Osteocyte (in vitro differentiated cells): ENCODE measurements at places on chromosomes 2 and 18. TPM values are rescaled to one million over a fixed set of nuclear protein-coding genes. Genes with fewer than 3 reads are reported as not detected.

- no peak for DNase-seq
Observed at GRCh38 chr2:202679980-202680379, 45.2 kb downstream of the FAM117B start.

- no peak for DNase-seq
Observed at GRCh38 chr18:24799720-24800119, 339.3 kb downstream of the HRH4 start.

DNA sequence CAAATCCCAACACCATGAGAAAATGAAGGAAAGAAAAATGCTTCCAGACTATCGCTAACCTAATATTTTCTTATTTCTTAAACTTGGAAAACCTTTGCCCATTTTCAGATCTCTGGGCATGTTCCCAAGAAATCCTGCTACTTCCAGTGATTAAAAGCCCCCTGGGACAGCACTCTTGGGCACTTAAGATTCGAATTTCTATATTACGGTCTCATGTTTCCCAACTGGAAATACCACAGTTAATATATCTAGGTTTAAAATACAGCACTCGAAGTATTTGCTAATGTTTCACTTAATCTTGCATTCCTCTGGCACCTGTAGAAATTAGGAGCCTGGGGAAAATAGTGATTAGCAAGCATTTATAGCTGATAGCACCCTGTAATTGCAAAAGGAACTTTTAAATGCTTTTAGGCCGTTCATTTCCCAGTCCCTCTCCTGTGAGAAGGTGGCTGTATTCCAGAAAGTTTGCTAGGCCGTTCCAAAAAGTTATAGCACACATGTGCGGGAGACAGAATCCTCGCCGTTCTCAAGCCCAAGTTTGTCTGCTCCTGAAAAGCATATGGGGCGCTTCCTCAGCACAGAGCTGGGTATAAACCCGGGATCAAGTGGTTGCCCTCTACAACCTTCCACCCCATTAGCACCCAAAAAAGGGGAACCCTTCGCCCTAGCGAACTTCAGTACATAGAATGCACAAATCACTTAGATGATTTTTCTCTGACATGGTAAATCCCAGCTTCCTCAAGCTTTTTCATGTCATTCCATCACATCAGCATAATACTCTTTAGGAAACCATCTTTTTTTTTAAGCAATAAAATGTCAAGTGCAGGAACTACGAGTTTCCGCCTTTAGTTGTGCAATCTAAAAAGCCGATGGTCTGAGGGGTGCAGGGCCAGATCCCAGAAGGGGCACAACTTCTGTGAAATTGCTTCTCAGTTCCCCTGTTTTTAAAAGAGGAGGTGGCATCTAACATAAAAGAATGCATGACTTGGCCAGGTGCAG lies 60.6 kb downstream of the DIPK1C start:
- DNase-seq: no peak

Gene ASB18
- total RNA-seq: not detected in 2 replicates

Gene PRKAG3
- total RNA-seq: not detected in 2 replicates

Gene PROM2
- total RNA-seq: 1.3 and 1.6 TPM in 2 replicates

Gene CFAP53
- total RNA-seq: 0.39 and 0.78 TPM in 2 replicates

- no peak for DNase-seq
Observed at GRCh38 chr2:213149294-213149875, 2.0 kb downstream of the IKZF2 start.

GRCh38 chr2:181454686-181455450 lies 2.3 kb upstream of the ITGA4 start:
- DNase-seq: no peak

GRCh38 chr2:73034661-73035375 lies 36.7 kb downstream of the SFXN5 start:
- no peak for DNase-seq
